ENCODE measurements at places on chromosomes 3 and 15. TPM values are rescaled to one million over a fixed set of nuclear protein-coding genes. Genes with fewer than 3 reads are reported as not detected.

SNX4 gene
- polyA plus RNA-seq = 73.7 TPM

SSUH2 gene
- 4.9 TPM for polyA plus RNA-seq

PPP1R14D gene
- 0.62 TPM for polyA plus RNA-seq

GP5 gene
- 0.40 TPM for polyA plus RNA-seq

PARP9 gene
- polyA plus RNA-seq = 17.4 TPM

CKMT1B gene
- polyA plus RNA-seq = 3.4 TPM

CPLX3 gene
- not detected for polyA plus RNA-seq

GUCA1C gene
- 0.52 TPM for polyA plus RNA-seq

CRYGS gene
- polyA plus RNA-seq = 11.6 TPM

TUSC2 gene
- 22.0 TPM for polyA plus RNA-seq

U2SURP gene
- polyA plus RNA-seq = 201 TPM

CMTM8 gene
- 8.4 TPM for polyA plus RNA-seq

CPN2 gene
- polyA plus RNA-seq = 0.80 TPM

CCR8 gene
- not detected for polyA plus RNA-seq

CISH gene
- 29.4 TPM for polyA plus RNA-seq

LHFPL4 gene
- 0.05 TPM for polyA plus RNA-seq

RHCG gene
- polyA plus RNA-seq = 1.9 TPM

KCNMB3 gene
- polyA plus RNA-seq = 8.1 TPM

MYL3 gene
- polyA plus RNA-seq = 20.1 TPM

SEMA5B gene
- 28.1 TPM for polyA plus RNA-seq

CLRN1 gene
- polyA plus RNA-seq = not detected

AHSG gene
- 0.62 TPM for polyA plus RNA-seq

TLR9 gene
- 0.18 TPM for polyA plus RNA-seq

GJD2 gene
- polyA plus RNA-seq = not detected

MYZAP gene
- 5.3 TPM for polyA plus RNA-seq

SATB1 gene
- polyA plus RNA-seq = 44.0 TPM

SPESP1 gene
- 6.9 TPM for polyA plus RNA-seq

CXCR6 gene
- polyA plus RNA-seq = 0.63 TPM

Measured in left kidney (tissue), 8 donors.